ENCODE measurements at places on chromosomes 11 and 22.

DNA sequence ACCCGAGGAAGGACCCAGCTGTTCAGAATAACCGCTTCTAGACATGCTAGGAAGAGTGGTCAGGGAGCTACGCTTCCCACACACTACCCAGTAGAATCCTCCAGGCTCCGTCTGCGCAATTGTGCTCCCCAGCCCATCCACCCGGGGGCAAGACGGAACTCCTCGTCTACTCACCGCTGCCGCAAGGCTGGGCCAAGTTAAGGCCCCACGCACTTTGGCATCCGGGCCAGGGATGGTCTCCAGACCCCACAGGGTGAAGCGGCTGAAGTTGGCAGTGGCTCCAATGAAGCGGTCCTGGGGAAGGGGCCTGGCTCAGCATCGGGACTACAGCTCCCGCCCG is 757 bp downstream of the RNASEH2C start:
- DNase-seq = no peak

DNA sequence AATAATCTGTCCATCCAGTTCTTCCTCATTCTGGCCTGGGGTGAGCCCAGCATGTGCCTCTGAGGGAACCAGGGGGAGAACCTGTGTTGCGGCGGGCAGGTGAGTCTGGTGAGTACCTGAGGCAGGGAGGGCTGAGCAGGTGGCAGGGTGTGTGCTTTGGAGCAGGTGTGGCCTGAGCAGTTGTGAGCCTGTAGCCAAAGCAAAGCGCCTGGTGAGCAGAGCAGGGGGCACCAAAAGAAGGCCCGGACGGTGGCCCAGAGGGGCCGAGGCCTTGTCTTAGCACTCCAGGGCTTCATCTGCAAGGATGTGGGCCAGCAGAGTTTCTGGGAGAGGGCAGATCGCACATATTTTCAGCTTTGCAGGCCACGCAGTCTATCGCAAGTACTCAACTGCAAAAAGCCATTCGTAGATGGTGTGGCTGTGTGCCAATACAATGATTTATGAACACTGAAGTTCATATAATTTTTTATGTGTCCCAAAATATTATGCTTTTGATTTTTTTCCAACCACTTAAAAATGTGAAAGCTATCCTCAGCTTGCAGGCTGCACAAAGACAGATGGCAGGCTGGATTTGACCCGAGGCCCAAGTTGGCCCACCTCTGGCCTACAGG is 8.7 kb downstream of the GLB1L2 start:
- DNase-seq = no peak

GRCh38 chr11:105189581-105189980 is 50.0 kb upstream of the CARD18 start:
- no peak for DNase-seq

GRCh38 chr11:111745719-111746504 is 20.3 kb downstream of the PPP2R1B start:
- no peak for DNase-seq

DNA sequence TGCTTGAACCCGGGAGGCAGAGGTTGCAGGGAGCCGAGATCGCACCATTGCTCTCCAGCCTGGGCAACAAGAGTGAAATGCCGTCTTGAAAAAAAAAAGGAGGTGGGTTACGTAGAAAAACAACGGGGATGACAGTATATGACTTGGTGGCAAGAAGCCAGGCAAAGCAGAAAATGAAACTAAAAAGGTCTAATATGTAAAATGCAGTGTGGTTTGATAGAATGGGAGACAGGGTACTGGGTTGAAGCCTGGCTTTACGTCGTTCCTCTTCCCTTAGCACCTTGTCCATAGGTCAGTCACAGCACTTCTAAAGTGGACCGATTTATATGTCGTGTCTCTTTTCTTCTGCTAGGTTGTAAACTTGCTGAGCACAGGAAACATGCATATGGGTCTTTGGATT is 274.9 kb upstream of the ZC3H12C start:
- no peak for DNase-seq

GRCh38 chr11:27440090-27440489 is 32.5 kb downstream of the LGR4 start:
- DNase-seq = no peak

DNA sequence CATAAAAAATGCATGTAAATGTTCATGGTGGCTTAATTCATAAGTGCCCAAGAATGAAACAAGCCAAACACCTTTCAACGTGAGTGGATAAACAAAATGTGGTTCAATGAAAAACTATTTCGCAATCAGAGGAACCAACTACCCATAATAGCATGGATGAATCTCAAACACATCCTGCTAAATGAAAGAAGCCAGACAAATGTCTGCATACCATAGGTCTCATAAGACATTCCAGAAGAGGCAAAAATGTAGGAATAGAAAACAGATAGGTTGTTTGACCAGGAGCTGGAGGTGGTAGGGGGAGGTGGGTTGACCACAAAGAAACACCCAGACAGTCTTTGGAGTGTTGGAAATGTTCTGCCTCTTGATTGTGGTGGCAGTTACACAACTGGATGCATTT is 13.2 kb upstream of the OSBPL5 start:
- DNase-seq = no peak

DNA sequence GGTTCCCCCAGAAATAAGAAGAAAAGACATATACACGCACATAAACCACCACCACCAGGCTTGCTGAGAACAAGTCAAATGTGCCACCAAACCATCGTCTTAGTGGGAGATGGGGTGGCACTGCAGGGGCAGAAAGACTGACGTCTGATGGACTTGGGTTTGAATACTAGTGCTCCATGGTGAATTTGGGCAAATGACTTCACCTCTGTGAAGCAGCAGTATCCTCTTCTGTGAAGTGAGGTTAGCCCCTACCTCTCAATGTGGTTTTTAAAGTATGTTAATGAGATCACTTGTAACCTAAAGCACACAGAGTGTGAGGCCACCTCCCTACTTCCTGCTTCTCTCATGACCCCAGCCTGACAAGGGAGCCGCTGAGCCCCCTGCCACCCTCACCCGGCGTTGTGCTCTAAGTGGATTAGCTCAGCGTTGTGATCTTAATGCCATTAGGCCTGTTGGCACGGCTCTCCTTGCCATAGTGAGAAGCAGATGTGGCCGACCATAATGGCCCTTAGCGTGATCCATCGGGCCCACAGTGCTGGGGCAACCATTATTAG is 14.4 kb downstream of the ZBTB16 start:
- no peak for DNase-seq

GRCh38 chr11:120255519-120255866 is 15.6 kb downstream of the POU2F3 start:
- no peak for DNase-seq
